Activated CD4-positive, alpha-beta T cell treated with anti-CD3 and anti-CD28 coated beads for 1 hour (primary cell): ENCODE measurements at places on chromosomes 4 and X.

GRCh38 chr4:2292646-2293108 is 30.8 kb upstream of the MXD4 start:
- DNase-seq = no peak

- DNase-seq = no peak
These were observed 555.9 kb downstream of the PDHA2 start for GRCh38 chr4:96395747-96396146.

DNA sequence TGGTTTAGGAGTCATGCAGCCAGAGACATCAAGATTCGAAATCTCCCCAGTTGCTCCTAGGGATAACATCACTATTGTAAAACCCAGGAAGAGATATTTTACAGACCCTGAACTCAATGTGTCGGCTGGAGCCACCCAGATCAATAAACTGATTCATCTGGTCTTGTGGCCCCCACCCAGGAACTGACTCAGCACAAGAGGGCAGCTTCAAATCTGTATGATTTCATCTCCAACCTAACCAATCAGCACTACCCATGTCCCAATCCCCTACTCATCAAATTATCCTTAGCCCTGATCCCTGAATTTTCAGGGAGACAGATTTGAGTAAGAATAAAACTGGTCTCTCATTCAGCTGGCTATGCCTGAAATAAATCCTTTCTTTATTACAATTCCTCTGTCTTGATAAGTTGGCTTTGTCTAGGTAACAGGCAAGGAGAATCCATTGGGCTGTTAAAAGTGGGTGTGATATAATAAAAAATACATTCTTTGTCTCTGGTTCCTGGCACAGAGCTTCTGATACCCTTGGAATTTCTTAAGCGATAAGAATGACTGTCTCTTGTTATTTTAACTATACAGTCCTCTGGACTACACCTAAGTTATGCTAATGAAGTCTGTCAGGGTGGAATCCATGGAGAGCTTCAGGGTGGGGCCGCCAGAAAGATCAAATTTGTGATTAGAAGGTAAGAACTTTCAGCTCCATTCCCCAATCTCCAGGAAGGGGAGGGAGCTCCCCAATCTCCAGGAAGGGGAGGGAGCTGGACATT is 44.3 kb upstream of the TNIP3 start:
- DNase-seq = no peak

DNA sequence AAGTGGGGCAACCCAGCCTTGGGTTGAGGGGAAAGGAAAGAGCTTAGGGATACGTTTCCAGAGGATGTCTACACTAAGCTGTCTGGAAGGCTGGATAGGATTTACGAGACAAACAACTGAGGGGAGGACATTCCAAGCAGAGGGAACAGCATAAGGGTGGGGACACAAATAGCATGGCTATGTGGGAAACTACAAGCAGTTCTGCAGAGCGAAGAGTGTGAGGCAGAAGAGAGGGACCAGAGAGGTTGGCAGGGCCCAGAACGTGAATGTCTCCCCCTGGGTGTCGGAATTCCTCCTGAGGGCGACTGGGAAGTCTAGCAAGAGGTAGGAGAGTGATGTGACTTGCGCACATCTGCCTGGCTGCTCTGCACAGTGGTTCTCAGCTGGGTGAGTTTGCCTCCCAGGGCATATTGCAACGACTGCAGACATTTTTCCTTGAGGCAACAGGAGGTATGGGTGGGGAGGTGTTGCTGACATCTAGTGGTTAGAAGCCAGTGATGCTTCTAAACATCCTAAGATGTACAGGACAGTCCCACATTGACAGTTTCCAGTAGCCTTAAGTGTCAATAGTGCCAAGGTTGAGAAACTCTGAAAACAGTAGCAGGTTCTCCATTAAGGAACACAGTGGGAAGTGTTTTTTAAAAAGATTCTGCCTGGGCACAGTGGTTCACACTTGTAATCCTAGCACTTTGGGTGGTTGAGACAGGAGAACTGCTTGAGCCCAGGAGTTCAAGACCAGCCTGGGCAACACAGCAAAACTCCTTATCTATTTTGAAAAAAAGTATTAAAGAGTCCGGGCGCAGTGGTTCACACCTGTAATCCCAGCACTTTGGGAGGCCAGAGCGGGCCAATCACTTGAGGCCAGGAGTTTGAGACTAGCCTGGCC is 9.2 kb downstream of the NDUFA1 start:
- peak; percentile 7 for DNase-seq

DNA sequence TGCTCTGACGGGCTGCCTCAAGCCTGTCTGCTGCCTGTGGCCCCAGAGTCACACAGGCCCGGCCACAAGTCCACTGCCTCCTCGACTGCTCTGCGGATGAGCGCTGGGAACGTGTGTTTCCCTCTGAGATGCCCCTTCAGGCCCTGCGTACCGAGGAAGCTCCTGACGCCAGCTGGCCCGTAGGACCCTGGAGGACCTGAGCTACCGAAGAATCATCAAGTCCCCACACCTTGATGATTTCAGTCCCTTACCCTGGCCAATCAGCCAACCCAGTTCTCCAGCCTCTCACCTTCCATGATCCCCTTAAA is 96.6 kb upstream of the LRPAP1 start:
- DNase-seq = no peak

GRCh38 chr4:77817304-77818072 is 1.7 kb downstream of the CNOT6L start:
- DNase-seq = no peak

- no peak for DNase-seq
These were observed 546 bp downstream of the ZRSR2 start for GRCh38 chrX:15790769-15791290.

DNA sequence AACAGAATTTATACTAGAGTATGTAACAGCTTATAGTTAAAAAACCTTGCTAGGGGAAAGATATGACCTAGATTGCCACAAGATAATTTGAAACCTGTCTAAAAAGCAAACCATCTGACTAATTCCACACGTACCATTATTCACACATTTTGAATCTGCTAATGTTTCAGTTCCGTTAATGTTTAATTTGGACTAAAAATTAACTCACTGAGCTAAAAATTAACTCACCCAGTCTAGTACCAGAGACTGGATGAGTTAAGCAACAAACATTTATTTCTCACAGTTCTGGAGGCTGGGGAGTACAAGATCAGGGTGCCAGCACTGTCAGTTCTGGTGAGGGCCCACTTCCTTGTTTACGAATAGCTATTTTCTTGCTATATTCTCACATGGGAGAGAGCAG is 231.5 kb upstream of the DIAPH2 start:
- no peak for DNase-seq
